ENCODE measurements at places on chromosomes 11 and 22. TPM values are rescaled to one million over a fixed set of nuclear protein-coding genes. Genes with fewer than 3 reads are reported as not detected.

DNA sequence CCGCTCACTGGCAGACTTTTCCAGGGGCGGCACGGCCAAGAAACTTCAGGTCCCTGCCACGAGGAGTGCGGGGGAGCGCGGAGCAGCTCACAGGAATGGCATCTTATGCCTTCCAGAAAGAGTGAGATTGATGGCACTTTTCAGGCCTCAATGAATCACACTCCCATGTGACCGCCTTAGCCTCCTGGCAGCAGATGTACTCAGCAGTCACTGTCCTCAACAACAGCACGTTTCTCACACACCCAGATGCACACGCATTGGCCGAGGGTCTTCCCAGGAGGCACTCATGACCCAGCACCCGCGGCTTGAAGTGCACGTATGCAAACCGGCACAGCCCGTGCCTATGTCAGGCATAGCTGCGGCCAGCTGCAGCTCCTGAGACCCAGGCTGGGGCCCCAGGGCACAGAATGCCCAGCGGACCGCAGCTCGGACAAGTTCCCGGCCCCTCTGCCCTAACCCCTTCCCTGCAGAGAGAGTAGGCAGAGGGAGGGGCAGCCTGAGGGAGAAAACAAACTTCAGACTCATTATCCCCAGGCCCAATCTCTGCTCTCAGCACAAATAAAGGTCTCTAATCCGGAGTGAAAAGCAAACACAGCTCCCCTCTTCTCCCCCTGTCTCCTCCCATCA, 48.3 kb downstream of the RPUSD4 start:
- DNase-seq = no peak

DNA sequence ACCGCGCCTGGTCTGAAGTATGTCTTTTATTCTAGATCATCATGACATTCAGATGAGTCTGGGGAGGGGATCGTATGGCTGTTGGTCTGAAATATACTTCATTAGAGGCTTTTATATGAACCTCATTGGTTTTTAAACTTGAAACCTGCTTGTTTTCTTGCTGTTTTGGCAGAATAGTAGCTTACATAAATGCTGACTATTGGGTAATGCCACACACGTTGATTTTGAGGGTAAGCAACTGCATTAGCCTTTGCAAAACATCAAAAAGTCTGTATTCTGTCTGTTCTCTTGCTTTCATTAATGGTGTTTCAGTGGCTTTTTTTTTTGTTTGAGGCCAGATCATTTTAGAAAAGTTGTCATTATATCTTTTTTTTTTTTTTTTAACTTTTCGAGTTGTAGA, 14.2 kb downstream of the PPME1 start:
- no peak for DNase-seq

DNA sequence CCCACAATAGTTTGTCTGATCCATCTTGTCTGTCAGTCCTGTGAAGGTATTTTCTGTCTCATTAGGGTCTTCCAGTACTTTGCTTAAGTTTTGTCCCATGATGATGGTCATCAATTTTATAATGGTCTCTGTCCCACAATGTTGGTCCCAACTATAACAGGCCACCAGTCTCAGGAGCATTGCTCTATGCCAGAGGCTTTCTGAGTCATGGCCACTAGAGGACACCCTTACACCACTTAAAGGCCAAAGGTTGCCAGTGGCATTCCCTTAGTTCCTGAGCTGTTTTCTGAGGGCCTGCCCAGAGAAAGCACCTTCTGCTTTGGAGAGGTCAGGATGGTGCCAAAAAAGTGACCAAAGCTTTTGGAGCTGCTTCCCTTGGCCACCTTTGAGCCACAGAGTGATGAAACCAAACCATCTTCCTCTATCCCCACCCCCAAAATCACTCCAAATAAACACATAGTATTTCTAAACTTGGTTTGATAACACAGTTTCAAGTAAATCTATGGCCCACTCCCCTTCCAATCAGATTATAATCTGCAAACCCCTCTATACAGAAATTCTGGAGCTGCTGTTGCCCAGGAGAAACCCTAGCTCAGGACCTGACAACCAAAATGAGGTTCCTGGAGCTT, 19.3 kb downstream of the EIF3F start:
- DNase-seq = peak; percentile 71

GRCh38 chr22:48180631-48181030, 1418.2 kb downstream of the TBC1D22A start:
- DNase-seq = no peak

DNA sequence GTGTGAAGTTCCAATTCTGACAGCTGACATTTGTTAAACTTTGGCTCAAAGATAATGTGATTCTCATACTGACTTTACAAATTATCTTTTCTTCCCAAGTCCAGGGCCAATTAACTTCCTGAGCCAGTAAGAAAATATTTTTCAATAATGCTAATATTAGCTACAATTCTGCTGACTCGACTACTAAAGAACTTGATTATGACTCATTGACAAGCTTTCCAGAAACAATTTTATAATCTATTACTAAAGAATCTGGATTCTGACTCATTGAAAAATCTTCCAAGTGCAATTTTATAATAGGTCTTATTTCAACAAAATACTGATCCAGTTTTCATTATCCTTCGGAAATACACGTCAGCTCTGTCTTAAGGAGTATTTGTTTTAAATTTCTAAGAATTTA, 12.9 kb upstream of the XKR3 start:
- DNase-seq = no peak

GRCh38 chr11:60810569-60810968, 25.4 kb downstream of the MS4A10 start:
- no peak for DNase-seq

DNA sequence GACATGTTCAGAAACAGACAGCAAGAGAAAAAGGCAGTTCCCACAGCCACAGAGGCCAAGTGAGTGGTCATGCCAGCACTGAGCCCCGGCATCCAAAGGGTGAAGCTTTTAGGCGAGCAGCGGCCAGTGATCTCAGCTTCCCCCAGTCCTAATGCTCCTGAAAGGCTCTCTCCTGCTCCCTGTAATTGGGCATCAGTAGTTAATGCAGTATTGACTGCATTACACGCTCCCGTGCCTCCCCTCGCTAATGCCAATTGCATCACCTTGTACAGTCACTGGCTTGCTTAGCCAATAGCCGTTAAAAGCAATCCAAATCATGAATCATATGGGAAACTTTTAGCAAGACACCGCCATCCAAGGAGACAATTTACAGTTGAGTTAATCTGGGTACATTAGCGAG, 4.9 kb downstream of the LMO1 start:
- no peak for DNase-seq

DNA sequence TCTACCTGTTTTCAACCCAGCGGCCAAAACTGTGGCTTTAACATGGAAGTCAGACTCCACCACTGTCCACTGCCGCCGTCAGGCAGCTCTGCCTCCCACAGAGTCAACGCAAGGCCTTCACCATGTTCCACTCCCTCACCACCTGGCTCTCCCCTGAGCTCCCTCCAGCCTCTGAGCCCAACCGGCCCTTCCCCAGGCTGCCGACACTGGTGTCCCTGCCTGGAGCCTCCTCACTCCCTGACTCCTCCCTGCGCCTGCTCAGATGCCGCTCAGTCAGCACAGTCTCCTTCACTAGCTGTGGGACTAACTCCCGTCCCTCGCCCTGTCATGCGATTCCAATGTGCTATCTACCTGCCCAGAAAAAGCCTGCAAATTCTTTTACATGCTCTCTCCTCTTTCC, 16.3 kb downstream of the SULT4A1 start:
- no peak for DNase-seq

Gene EXPH5
- polyA plus RNA-seq = 0.01 TPM

Gene CRYBB1
- not detected for polyA plus RNA-seq

Gene GRK3
- polyA plus RNA-seq = 3.5 TPM

Gene NRXN2
- 0.17 TPM for polyA plus RNA-seq

Measured in A549 (cell line).